ENCODE measurements at places on chromosomes 6 and 20.

- DNase-seq = no peak
Observed at GRCh38 chr6:44733868-44734267, 346.4 kb downstream of the CDC5L start.

- no peak for DNase-seq
Observed at GRCh38 chr20:25310921-25311728, 63.2 kb downstream of the PYGB start.

GRCh38 chr6:50864601-50865000 lies 45.9 kb downstream of the TFAP2B start:
- DNase-seq = no peak

DNA sequence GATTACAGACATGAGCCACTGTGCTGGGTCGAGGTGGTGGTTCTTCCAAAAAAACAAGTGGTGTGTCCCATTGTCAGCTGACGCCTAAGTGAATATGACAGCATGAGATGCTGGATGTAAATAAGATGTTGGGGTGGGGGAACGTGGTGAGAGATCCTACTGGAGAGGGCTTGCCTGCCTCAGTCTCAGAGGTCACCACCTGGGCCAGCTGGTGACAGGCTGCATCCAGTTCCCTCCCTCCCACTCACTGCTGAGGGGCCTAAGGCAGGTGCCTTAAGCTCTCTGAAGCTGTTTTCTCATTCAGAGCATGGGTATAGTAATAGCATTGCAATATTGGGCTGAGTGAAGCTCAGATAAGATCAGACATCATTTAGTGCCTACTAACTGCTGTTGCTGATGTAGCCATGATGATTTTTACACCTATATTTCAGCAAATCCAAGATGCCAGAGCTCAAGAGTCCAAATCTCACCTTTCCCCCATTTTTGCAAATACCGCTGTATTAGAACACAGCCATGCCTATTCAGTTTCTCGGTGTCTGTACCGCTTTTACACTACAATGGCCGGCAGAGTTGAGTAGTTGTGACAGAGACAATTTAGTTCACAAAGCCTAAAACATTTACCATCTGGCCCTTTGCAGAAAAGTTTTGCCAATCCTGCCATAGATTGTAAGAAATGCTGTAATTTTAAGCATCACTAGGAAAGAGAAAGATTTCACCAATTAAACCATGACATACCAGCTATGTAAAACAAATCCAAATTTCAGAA lies 171.3 kb downstream of the ANKRD60 start:
- DNase-seq = no peak

DNA sequence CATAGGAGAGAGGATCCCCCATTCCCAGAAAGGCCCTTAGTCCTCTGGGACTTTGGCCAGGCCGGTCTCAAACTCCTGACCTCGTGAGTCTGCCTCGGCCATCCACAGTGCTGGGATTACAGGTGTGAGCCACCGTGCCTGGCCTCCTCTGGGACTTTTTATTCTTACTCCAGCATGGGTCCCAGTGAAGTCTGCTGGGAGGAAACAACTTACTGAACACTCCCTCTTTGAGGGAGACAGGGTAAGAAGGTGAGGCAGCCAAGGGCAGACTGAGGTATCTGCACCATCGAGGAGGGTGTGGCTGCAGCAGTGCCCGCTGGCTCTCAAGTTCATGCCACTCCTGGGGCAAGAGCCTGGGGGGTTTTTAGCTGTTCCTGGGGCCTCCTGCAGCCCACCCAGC lies 2.4 kb downstream of the BAK1 start:
- no peak for DNase-seq

DNA sequence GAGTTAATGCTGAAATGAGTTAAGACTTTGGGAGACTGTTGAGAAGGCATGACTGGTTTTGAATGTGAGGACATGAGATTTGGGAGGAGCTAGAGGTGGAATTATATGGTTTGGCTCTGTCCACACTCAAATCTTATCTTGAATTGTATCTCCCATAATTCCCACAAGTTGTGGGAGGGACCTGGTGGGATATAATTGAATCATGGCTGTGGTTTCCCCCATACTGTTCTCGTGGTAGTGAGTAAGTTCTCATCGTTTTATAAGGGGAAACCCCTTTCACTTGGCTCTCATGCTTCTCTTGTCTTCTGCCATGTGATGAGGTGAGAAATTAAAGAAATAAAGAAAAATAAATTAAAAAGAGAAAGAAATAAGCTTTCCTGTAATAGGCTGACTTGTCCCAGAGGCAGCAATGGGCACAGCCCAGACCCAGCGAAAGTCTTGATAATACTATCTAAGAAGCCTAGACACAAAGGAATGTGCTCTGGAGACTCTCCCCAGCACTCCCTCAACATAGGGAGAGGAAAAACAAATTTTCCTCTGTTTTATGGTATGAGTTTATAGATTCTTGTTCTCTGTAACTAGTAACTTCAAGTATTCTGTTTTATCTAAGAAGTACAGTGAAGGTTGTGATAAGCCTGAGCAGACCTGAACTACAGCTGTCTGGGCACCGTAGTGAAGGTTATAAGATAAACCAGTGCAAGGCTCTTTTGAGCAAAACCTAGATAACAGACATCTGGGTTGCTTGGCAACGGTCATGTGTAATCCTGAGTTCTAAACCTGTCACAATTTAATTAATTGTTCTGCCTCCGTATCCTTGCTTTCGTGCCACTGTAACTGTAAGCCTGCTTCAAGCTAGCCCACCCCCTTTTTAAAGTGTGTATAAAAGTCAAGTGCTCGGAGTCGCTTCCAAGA lies 88.9 kb upstream of the ECI2 start:
- no peak for DNase-seq

DNA sequence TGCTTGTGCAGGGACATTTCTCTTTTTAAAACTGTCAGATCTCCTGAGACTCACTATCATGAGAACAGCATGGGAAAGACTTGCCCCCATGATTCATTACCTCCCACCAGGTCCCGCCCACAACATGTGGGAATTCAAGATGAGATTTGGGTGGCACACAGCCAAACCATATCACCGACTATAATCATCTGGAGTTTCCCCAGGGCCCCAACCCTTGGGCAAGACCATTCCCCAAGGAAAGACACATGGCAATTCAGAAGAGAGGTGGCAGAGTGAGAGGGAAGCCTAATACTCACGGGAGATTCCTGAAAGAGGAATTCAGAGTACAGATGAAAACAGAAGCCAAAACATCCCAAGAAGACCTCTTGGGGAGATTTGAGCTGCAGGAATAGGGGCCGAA lies 291.0 kb upstream of the PLCB4 start:
- no peak for DNase-seq

- DNase-seq = no peak
Observed at GRCh38 chr6:12939314-12939713, 222.7 kb downstream of the PHACTR1 start.

DNA sequence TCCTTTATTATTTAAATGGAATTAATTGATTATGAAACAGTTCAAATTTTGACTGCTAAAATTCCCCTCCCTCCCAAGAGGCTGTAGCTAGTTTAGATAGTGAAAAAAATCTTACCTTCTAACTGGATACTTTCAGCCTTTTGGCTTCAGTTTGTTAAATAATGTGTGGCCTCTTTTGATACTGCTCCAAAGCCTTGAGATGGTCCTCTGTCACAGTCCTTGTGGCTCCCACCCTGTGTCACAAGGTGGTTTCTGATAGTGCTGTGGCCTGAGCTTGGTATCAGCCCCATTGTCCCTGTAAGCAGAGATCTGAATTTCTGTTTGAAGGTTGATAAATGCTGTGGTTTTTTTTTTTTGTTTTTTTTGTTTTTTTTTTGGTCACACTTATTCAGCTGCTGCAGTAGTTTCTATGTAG lies 20.8 kb downstream of the PANK2 start:
- DNase-seq = no peak

DNA sequence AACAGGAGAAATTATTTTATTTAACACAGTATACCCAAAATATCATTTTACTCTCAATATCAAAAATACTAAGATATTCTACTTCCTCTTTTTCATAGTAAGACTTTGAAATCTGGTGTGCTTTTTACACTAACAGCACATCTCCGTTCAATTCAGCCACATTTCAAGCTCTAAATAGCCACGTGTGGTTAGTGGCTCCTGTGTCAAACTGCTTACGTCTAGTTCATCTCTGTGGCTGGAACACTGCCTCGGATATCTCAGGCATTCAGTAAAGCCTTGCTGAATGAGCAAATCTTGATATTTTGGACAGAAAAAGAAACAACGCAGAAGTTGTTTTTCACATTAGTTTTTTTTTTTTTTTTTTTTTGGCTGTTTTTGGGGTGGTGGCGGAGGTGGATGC lies 136.1 kb downstream of the EYA4 start:
- DNase-seq = no peak

GRCh38 chr6:16762268-16762549 lies 949 bp upstream of the ATXN1 start:
- no peak for DNase-seq

DNA sequence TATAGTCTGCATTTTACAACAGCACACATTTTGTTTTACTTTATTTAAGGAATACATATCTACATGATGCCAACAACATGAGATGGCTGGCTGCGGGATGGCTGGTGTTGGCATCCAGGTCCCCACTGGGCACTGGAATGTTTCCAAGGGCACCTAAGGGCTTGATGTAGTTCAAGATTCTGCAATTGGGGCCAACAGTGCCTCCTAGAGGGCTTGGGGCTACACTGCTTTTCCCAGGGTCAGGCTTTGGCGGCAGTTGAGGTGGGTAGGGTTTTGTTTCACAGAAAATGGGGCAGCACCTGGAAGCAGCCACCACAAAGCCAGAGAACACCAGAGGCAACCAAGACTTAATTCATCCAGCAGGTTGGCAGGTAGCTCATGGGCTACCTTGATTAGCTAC lies 202.2 kb upstream of the PRND start:
- no peak for DNase-seq

DNA sequence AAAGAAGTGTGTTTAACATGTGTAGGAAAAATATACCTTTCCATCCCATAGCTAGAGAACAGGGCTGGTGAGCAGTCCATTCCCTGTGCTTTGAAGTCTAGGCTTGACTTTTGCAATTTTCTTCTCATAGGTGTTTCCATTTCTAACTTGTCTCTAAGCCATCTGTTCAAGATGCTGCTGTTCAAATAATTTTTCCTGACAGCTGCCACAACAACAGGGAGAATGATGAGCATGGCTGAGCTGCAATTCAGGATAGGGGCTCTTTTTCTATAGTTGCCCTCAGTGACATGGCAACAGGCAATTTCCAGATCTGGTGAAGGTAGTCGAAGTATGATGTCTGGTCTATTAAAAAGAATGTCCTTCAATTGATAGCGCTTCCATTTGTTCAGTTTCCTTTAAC lies 103.0 kb upstream of the HS3ST5 start:
- no peak for DNase-seq

- no peak for DNase-seq
Observed at GRCh38 chr6:859936-860335, 167.0 kb upstream of the EXOC2 start.

DNA sequence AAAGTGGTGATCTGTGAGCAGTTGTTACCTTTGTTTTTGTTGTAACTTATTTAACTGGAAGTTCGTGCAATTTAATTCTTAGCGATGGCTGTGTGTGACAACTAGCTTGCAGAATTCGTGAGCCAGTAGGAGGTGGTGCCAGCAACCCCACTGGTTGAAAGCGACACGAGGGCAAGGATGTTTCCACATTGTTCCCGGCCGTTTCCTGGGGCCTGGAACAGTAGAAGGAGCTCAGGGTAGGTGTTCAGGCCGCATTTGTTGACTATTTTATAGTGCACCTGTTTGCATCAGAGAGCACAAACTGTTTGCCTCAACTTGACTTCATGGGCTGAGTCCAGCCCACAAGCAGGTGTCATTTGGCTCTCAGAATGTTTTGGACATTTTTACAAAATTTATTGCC lies 112.1 kb upstream of the PTPN1 start:
- DNase-seq = no peak
